ENCODE measurements at places on chromosomes 5 and 9. TPM values are rescaled to one million over a fixed set of nuclear protein-coding genes. Genes with fewer than 3 reads are reported as not detected.

- H3K36me3 ChIP-seq: no peaks in the 10 kb centered on the region
- no peak overlapping the region for H3K4me3 ChIP-seq
- no peak for DNase-seq
- no peaks in the 10 kb centered on the region for H3K4me1 ChIP-seq
Measured at GRCh38 chr5:35852084-35852734, 4.5 kb upstream of the IL7R start.

Gene PDCD1LG2
- 2.5 TPM for total RNA-seq

Gene TMEM171
- not detected for total RNA-seq

DNA sequence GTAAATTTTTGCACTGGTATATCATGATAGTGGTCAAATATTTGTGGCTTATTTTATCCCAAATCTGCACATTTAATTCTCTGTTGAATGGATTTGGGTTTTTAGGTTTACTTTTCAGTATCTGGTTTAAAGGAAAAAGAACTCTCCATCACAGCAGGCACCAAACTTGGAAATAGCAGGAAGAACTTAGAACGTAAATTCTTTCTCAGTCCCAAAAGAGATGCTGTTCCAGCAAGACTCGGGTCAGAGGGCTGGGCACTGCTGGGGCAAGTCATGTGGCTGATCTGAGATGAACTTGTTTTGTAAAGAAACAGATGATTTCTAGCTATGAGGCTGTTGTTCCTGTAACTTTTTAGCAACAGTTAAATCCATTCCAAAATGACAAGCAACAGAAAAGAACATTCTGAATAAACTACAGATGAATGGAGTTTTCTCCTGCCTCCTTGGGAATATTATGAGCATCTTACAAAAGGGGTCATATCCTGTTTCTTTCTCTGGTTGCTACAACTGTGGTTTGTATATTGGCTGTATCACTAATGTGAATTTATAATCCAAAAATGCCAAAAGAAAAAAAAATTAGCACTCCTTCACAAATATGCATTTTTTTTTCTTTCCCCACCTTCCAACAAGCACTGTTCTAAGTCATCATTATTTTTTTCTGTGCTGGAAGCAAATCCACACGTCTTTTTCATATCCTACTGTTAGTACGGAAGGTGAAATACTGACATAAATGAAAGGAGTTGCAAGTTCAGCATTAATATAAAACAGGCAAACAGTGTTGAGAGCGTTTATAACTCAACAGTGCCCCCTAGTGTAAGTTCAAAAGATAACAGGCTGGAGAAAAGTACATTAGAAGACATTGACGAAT lies 31.1 kb downstream of the OR2K2 start:
- peak; percentile 85 for DNase-seq
- H3K4me3 ChIP-seq: no peak overlapping the region
- H3K27ac ChIP-seq: peak overlapping the region; percentile 44
- H3K4me1 ChIP-seq: no peaks in the 10 kb centered on the region
- H3K27me3 ChIP-seq: no peaks in the 10 kb centered on the region

Gene KIF4B
- not detected for total RNA-seq

Measured in sigmoid colon (tissue), 7 donors.